ENCODE measurements at places on chromosomes 12 and 14. TPM values are rescaled to one million over a fixed set of nuclear protein-coding genes. Genes with fewer than 3 reads are reported as not detected.

GRCh38 chr12:109804820-109805761 lies 28.1 kb downstream of the TRPV4 start:
- DNase-seq, result peak; percentile 59

DNA sequence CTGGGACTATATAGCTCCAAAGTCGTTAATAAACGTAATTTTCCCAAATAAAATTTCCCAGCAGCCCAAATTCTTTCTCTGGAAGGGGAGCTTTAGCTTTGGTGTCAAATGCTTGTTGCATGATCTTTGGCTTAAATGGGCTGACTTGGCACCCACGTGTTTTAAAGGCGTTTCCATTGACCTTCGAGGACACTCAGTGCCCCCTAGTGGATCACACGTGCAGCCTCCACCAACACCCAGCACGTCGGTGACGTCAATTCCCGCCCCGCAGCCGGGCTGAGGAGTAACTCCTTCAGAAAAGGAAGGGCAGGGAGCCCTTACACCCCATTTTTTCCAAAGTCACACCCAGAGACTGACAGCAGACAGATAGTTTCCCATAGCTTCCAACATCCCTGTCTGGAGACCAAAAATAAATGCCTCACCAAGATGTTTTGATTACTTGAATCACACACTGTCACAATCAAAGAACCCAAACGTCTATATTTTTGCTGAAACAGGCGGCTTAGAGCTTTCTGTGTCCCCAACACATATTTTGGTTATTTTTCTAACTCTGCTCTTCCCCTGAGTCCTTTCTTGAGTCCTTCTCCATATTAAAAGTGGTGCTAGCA lies 707.9 kb downstream of the AACS start:
- DNase-seq, result peak; percentile 84

DNA sequence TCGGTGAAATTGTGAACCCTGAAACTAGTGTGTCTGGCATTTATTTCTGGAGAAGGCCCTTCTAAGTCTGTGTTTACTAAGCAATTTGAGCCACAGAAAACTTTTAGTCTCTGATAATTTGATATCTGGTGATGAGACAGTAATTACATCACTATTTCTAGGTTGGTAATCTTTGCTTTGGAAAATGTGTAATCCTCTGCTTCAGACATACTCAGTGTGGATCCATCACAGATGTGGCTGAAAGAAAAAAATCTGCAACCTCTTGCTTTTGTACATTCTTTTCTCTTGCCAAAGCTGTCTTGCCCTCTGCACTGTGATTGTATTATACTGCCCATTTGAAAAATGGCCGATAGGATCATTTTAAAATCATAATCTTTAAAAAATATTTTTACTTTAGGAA lies 78.1 kb downstream of the PELI2 start:
- no peak for DNase-seq

Gene RND1
- total RNA-seq, result 0.11 TPM

GRCh38 chr12:4412465-4412864 lies 33.0 kb upstream of the FGF23 start:
- DNase-seq, result peak; percentile 6

- peak; percentile 81 for DNase-seq
Measured at GRCh38 chr12:122517877-122518276, 8.9 kb downstream of the RSRC2 start.

Gene LRRC74A
- not detected for total RNA-seq

- no peak for DNase-seq
Measured at GRCh38 chr14:48714366-48714765, 871.8 kb downstream of the RPS29 start.

DNA sequence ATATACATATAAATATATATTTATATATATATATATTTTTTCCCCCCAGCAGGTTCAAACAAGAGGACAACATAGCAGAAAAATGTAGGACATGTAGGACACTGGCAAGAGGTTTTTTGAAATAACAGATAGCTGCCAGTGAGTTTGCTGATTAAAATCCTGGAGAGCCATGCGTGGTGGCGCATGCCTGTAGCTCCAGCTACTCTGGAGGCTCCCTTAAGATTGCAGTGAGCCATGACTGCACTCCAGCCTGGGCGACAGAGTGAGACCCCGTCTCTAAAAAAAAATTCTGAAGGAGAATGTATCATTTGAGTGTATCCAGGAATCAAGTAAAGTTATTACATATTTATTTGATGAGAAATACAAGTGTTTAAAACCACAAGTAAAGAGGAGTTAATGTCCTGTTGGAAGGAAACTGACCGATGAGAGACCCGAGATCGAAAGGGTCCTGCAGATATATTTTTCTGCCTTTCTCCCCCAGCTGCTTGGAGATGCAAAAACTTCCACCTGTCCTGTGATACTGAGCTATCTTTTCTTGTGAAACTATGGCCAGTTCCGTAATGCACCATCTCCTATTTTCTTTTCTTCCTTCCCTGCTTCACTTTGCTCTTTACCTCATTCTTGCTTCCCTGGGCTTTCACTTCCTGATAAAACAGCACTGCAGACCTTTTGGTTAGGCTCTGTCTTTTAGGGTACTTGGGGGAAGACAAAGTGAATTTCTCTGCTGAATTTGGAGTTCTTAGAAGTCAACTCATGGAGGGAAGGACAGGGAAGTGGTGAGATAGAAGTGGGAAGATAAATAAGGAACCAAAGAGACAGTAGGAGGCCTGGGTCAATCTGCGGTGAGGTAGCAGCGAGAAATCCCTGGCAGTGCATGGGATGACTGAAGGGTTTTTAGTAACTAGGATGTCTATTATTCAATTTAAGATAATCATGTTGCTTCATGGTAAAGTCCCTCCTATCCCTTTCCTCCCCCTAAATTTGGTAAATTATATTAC lies 41.2 kb upstream of the SLC2A13 start:
- no peak for DNase-seq

DNA sequence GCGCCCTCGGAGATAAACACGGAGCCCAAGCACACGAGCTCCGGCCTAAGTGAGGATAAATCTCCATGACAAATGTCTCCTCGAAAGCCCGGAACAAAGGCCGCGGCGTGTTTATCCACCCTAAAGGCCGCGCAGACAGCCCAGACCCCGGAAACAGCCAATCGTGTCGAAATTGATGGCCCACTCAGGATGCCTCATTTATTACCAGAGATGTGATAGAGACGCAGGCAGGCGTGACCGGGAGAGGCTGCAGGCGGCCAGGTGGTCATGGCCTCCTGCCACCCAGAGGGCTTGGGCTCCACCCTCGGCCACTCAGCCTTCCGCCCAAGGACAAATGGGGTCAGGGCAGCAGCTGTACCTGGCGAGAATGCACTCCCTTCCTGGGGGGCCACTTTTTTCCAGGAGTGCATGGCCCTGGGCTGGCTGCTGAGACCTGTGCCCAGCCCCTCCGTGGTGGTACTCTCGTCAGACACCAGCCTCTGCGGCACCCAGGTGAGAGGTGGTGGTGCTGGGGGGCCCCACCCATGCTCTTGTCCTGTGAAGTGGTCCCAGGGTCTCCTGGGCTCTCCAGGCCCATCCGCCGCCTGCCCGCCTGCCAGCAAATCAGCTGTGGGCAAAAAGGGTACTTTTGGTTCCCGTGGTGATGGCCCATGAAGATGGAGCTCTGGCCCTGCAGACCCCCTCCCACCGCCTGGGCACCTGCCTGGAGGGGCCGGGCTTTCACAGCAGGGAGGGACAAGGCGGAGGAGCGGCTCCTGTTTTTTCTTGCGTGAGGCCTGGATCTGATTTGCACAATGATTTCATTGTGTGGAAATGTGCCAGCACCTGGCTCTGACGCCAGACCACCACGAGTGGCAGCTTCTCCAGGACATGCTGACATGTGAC lies 211.5 kb upstream of the C14orf180 start:
- no peak for DNase-seq

DNA sequence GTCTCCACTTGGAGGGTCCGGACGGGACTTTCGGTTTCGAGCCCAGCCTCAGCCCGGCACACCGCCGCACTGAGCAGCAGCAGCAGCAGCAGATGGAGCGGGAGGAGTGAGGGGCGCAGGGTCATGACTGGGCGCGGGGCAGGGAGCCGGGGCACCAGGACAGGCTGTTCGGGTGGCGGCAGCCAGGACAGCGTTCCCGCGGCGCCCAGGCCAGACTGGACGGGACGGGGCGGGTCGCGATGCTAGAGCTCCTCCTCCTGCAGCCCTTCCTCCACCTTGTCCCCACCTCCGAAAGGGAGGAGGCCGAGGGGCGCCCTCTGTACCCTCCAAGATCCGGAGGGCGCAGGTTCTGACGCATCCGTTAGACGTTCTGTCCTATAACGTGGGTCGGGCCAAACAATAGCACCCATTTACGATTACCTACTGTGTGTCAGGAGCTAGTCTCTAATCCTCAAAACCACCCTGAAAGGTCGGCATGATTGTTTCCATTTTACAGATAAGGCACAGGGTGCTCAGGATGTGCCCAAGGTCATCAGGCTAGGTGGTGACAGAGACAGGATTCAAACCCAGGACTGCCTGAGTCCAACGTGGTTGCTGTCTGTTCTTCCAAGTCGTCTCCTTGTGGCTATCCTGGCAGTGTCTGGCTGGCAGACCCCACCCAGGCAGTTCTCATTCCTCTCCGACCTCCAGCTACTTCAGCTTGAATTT lies at the start of gene FKBP11:
TSS of gene FKBP11 (minus strand) at position 189 of the 708 bp plus-strand sequence. CDS start at position 125, 64 bp downstream.
- peak; percentile 38 for DNase-seq

- DNase-seq, result peak; percentile 66
Measured at GRCh38 chr12:104671409-104672095, 214.8 kb downstream of the CHST11 start.

Gene BCL11B
- 0.21 TPM for total RNA-seq

DNA sequence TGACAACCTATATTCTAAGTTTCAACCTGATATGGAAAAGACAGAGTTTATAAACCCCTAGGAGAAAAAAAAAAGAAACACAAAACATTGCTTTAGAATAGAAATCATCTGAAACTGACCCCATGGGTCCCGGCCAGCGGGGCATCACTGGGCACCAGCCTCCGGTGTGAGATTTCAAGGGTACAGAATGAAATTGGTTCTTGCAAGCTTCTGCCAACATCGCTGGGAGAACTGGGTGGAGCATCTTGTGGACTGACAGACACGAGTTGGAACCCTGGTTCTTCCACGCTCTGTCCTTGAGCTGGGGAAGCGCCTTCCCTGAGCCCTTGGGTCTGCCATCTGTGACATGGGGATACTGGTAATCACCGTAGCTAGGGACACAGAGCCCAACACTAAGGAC lies 173.6 kb downstream of the PHETA1 start:
- no peak for DNase-seq

DNA sequence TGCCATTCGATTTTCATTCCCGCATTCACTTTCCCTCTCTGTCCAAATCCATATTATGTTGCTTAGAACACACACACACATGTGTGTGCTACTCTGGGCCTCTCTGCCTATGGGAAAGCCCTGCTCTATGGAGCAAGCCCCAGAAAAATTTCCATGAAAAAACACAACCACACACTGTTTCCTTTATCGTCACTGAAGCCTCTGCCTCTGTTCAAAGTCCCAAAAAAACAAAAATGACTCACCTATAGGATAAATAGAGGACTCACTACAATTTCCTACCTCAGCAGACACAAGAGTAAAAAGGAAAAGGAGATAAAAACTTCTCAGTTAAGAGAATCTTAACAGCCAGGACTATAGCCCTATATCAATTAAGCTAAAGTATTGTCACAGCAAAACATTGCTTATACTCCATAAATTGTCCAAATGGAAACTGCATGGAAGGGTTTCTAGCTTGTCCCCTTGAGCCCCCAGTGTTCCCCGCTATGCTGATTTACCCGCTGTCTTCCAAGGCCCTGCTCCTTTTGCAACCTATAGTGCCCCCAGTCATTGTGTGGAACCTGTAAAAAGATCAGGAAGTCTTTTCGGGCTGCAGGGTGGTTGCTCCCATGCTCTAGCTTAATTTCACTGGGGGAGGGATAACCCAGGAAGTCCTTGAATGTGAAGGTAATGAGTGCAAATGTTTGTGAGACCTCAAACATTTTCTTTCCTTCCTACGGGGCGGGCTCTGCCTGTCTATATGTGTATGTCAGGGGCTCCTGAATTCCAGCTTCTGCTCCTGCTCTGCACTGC lies 11.1 kb upstream of the PIP4K2C start:
- no peak for DNase-seq

DNA sequence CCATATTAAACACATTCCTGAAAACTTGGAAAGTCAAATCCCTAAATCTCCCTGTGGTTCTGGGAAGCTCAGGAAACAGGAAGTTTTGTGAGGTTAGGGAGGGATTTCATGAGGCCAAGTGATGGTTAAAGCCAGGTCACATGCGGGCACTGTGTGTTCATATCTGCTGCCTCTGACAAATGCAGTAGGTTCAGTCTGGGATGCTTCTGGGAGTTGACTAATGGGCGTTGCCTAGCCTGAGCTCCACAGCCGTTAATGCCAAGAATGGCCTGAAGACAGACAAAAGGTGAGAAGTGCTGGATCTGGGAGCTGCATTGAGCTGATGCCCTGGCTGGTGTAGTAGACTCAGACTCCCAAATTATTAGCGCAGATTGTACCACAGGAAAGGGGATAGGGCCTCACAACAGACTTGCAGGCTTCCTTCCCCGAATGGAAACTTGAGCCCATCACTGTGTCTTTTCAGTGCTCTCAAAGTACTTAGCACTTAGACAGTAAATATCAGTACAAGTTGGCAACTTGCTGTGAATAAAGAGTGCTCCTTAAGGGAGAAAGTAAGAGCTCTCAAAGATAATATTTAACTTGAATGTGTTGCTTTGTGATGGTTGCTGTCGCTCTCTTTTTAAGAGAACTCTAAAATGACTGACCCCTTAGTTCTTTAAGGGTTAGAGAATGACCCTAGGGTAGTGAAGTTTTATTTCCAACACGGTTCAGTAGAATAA lies 17.3 kb downstream of the GSG1 start:
- DNase-seq, result no peak

DNA sequence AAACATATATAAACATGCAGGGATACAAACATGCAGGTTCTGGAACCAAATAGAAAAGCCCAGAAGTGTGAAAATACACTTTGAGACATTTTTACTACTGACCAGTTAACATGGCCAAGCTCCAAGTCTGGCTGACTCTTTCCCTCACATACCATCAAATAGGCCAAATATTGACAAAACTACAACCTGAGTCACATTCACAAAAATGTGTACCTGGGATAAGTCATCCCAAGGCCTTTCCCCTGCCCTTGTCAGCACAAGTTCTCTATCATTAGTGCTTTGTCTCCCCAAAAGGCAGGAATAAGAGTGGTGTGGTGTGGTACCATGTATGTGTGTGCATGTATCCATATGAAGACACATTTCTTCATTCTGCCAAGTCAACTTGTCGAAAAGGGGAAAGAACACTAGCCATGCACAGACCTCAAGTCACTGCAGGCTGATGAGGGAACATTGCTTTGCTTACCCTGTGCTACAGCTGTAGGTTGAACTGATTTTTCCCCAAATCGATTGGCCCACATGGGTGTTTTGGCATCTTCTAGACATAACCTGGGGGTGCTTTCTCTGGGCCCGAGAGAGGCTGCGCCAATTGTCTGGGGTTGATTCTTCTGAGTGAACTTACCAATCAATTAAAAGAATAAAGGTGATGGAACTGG lies 14.9 kb downstream of the HOXC4 start:
- no peak for DNase-seq

Measured in SK-MEL-5 (cell line).